ENCODE measurements at places on chromosomes 7 and 10.

DNA sequence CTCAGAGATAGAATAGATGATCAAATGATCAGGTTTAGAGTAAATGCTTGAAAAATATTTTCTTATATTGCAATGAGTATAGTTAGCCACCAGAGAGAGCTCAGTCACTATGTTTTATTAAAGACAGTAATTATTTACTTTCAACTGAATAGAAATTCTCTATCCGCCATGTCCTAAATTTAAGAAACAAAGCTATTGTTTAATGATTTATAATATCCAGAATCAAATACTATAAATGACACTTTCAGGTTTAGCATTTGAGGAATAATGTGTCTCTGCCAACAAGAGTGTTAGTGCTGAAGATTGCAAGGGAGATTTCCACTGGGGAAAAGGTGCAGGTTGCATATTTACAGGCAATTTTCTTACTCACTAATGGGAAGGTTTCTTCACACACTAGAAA, 184.7 kb downstream of the DGKB start:
- no peak for DNase-seq

GRCh38 chr7:28984631-28985030, 26.5 kb upstream of the TRIL start:
- DNase-seq: no peak

DNA sequence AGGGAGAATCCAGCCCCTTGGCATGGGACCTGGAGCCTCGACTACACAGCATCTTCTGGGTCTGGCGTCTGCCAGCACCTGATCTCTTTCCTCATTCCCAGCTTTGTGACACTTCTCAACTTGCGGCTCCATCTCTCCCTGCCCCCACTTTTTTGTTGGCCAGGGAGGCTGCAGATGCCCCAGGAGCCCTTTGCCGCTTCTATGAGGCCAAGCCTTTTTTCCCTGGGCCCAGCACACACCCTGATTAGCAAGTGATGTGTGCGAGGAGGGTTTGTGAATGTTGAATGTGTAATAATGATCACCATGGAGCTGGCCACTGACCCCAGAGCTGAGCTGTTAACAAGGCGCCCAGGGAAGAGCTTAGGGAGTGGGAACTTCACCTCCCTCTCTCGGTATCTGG, 4.4 kb downstream of the EVX1 start:
- no peak for DNase-seq

DNA sequence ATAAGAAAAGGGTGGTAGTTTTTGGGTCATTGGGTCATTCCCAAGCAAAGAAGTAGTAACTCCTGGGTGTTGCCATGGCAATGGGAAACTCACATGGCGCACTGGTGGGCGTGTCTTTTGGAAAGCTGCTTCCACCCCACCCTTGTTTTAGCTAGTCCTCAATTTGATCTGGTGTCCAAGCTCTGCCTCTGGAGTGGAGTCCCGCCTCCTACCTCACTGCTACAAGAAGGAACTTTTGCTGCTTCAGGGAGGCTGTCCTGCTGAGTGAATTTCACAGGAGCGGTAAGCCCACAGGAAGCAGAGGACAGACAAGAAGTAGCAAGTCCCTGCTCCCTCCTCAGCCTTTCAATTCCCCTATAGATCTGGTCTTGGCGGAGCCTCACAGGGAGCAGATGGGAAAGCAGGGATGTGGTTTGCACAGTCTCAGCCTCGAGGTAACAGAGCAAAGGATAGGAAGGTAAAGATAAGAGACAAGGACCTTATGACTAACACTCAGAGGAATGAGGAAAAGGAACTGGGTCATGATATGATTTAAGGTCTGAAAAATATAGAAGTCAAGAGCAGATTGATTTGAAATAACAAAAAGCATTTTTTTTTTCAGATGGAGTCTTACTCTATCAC, 700.3 kb downstream of the TNS3 start:
- DNase-seq: no peak

GRCh38 chr10:92490387-92490786, 83.5 kb downstream of the IDE start:
- DNase-seq: no peak

- DNase-seq: no peak
These were observed 23.1 kb downstream of the PRF1 start for GRCh38 chr10:70579234-70580002.

- no peak for DNase-seq
These were observed 170.9 kb downstream of the PARD3 start for GRCh38 chr10:34644224-34644623.

DNA sequence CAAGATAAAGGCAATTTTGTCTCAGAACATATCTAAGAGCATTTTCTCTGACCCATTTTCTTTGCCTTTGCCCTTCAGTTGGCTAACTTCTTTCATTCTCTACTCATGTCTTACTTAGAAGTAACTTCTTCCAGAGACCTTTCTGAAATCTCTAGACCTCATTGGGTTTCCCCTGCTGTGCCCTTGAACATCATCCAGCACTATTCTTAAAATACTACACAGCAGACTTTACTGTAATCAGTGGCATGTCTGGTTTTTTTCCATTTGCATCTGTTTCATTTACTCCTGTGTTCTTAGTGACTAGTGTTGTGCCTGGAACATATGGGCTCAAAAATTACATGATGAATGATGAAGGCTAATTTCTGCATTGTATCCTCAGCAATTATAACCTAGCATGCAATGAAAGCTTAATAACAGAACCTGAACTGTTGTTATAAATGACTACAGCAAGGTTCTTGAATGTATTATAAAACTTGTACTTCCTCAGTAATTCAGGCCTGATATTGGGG, 301.9 kb downstream of the CDK14 start:
- DNase-seq: no peak

- peak; percentile 30 for DNase-seq
These were observed 704 bp downstream of the ZNRF2 start for GRCh38 chr7:30285067-30285535.
